CD14-positive monocyte (primary cell): ENCODE measurements at places on chromosomes 5 and 9. TPM values are rescaled to one million over a fixed set of nuclear protein-coding genes. Genes with fewer than 3 reads are reported as not detected.

Gene SPINK7
- polyA plus RNA-seq: not detected in 2 replicates

Gene GTF3C5
- polyA plus RNA-seq: 54.4 and 75.6 TPM in 2 replicates

Gene RNF208
- 1.5 and 2.5 TPM in 2 replicates for polyA plus RNA-seq

Gene LRRC14B
- polyA plus RNA-seq: not detected

Gene ADRA1B
- not detected for polyA plus RNA-seq

- no peak for DNase-seq
Measured at GRCh38 chr5:174947548-174947947, 223.2 kb downstream of the MSX2 start.

DNA sequence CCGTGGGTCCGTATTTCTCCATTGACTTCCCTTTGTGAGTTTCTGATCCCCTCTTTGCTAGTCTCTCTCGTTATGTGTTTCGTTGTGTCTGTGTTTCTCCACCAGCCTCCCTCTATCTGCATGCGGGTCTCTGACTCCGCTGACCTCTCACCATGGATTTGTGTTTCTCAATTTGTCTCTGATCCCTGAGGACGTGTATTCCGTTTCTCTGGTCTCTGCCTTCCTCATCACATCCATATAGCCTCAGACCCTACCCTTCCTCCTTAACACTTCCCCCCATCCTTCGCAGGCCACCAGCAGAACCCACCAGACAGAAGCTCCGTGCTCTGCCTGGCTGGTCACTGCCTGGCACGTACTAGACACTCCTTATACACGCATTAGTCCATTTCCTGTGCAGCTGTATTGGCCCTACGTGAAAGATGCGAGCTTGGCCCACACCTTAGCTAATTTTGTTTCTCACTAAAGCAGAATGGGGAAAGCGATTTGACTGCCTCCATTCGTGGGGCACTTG lies 631 bp downstream of the B4GALT7 start:
- DNase-seq: peak; percentile 25

GRCh38 chr5:86684222-86684621 lies 66.5 kb downstream of the COX7C start:
- DNase-seq: no peak

DNA sequence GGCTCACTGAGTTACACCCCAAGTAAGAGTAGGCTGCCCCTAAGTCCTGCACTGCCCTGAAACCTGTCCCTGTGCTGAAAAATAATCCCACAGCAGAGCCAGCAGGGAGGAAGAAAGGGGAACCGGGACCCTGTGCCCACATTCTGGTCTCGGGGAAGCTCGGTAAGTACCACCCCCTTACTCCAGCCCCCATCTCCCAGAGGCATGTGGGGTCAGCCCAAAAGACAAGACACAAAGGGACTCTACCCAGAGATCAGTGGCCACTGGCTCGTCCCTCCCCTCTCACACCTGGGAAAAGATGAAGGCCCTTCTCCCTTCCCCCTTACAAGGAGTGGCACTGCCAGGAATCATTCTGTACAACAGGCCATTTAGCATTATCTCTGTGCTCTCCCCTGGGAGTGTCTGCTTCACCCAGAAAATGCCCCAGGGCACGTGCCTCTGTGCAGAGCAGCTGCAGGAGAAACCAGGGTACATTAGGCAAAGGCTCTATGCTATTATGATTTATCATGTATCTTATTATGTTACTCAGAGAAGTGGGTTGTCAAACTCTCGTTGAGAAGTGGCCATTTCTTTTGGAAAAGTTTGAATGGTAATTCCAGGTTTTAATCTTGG lies 71.3 kb downstream of the NDFIP1 start:
- DNase-seq: no peak

DNA sequence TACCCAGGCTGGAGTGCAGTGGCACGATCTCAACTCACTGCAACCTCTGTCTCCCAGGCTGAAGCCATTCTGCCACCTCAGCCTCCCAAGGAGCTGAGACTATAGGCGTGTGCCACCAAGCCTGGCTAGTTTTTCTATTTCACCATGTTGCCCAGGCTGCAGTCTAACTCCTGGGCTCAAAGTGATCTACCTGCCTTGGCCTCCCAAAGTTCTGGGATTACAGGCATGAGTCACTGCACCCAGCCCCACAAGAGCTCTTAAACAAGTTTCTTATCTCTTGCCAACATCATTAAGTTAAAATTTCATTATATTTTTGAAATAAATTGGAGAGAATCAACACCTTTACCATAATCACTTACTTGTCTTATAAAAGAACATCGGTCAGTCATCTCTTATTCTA lies 280.3 kb downstream of the ARHGEF28 start:
- DNase-seq: no peak

GRCh38 chr9:83166372-83166771 lies 103.4 kb upstream of the RASEF start:
- DNase-seq: no peak
